Activated naive CD8-positive, alpha-beta T cell treated with anti-CD3 and anti-CD28 coated beads for 36 hours (primary cell): ENCODE measurements at places on chromosomes 6 and 20.

GRCh38 chr20:38975539-38976120 is 13.5 kb downstream of the DHX35 start:
- DNase-seq = no peak
- H3K27ac ChIP-seq = no peak overlapping the region
- H3K27me3 ChIP-seq = no peaks in the 10 kb centered on the region
- H3K4me1 ChIP-seq = peaks cover 7% of the 10 kb centered on the region

DNA sequence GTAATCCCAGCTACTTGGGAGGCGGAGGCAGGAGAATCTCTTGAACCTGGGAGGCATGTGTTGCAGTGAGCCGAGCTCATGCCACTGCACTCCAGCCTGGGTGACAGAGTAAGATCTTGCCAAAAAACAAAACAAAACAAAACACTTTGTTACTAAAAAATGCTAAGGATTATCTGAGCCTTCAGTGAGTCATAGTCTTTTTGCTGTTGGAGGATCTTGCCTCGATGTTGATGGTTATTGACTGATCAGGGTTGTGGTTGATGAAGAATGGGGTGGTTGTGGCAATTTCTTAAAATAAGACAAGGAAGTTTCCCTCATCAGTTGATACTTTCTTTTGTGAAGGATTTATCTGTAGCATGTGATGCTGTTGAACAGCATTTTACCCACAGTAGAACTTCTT is 196.8 kb upstream of the HDDC2 start:
- peaks cover 6% of the 10 kb centered on the region for H3K27me3 ChIP-seq
- no peaks in the 10 kb centered on the region for H3K36me3 ChIP-seq
- H3K27ac ChIP-seq = no peak overlapping the region
- no peaks in the 10 kb centered on the region for H3K4me1 ChIP-seq

- H3K27me3 ChIP-seq = peaks cover 18% of the 10 kb centered on the region
- peaks cover 16% of the 10 kb centered on the region for H3K4me1 ChIP-seq
- H3K4me3 ChIP-seq = no peak overlapping the region
- H3K27ac ChIP-seq = no peak overlapping the region
- H3K36me3 ChIP-seq = no peaks in the 10 kb centered on the region
- no peak for DNase-seq
Observed at GRCh38 chr6:53440336-53440945, 91.7 kb upstream of the ELOVL5 start.

GRCh38 chr6:106913111-106913510 is 61.4 kb downstream of the CD24 start:
- no peak overlapping the region for H3K27ac ChIP-seq
- DNase-seq = no peak
- peaks cover 3% of the 10 kb centered on the region for H3K4me1 ChIP-seq
- peaks cover 7% of the 10 kb centered on the region for H3K27me3 ChIP-seq
- no peak overlapping the region for H3K4me3 ChIP-seq
- H3K36me3 ChIP-seq = no peaks in the 10 kb centered on the region

DNA sequence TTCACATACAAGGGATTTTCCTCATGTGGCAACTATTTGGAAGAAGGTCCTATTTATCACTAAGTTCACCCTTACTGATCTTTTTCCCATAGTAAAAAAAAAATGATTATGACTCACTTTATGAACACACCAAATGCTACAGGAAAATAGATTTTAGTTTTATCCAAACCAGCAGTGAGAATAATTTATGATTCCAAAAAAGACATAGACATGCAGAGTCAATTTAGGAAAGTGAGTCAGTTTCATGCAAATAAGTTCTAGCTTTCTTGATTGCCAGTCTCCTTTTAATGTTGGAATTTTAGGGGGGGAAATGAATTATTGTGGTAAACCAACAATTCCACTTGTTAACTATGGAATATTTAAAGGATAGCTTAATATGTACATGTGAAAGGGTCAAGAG is 64.0 kb upstream of the RNF146 start:
- no peaks in the 10 kb centered on the region for H3K4me1 ChIP-seq
- peaks cover 23% of the 10 kb centered on the region for H3K27me3 ChIP-seq
- no peak for DNase-seq
- no peak overlapping the region for H3K4me3 ChIP-seq

- H3K4me1 ChIP-seq = no peaks in the 10 kb centered on the region
- DNase-seq = no peak
- H3K36me3 ChIP-seq = no peaks in the 10 kb centered on the region
- H3K27me3 ChIP-seq = peaks cover 5% of the 10 kb centered on the region
Observed at GRCh38 chr20:50372770-50373088, 137.5 kb upstream of the PTPN1 start.

- DNase-seq = no peak
- H3K36me3 ChIP-seq = no peaks in the 10 kb centered on the region
- H3K4me3 ChIP-seq = no peak overlapping the region
Observed at GRCh38 chr6:39295611-39296011, 18.6 kb downstream of the KCNK17 start.

- peaks cover 18% of the 10 kb centered on the region for H3K27me3 ChIP-seq
- H3K4me3 ChIP-seq = no peak overlapping the region
- H3K36me3 ChIP-seq = no peaks in the 10 kb centered on the region
- H3K27ac ChIP-seq = no peak overlapping the region
- H3K4me1 ChIP-seq = no peaks in the 10 kb centered on the region
- no peak for DNase-seq
Observed at GRCh38 chr6:106413016-106413415, 52.5 kb downstream of the CRYBG1 start.

DNA sequence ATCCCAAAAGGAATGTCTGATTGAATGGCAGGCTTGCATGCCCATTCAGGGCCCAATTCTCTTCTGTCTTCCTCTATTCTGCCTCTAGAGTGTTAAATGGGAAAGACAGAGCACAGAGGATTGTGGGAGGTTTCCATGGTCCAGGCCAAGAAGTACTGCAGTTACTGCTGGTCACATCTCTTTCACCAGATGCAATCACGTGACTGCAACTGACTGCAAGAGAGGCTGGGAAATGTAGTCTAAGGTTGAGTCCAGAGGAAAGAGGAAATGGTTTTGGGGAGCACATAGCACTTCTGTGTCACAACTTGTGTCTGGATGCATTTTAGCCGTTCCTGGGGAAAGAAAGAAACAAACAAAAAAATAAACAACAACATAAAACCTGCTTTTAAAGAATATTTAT is 336.4 kb upstream of the BTBD3 start:
- DNase-seq = no peak
- H3K27ac ChIP-seq = no peak overlapping the region
- H3K4me1 ChIP-seq = no peaks in the 10 kb centered on the region
- no peaks in the 10 kb centered on the region for H3K27me3 ChIP-seq
- no peak overlapping the region for H3K4me3 ChIP-seq

- no peaks in the 10 kb centered on the region for H3K27me3 ChIP-seq
- no peak overlapping the region for H3K27ac ChIP-seq
- peaks cover 29% of the 10 kb centered on the region for H3K4me1 ChIP-seq
- H3K4me3 ChIP-seq = no peak overlapping the region
- DNase-seq = no peak
Observed at GRCh38 chr6:20468209-20468608, 66.0 kb upstream of the CDKAL1 start.

DNA sequence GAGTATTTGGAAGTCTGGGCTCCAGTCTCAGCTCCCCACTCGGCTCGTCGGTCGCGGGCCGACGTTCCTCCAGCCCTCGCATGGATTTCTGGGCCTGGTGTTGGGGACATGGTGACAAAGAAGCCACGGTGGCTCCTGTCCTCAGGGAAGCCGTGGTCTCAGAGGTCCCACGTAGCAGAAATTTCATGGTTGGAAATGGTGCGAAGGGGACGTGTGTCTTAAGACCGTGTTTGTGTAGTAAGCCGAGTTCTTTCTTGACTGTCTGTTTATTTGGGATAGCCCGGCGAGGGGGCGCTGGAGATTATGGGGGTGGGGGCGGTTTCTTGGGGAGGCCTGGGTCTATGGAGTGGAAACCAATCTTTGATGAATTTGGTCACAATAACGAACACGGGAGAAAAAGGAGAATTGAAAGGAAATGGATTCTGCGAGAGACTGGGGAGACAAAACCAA is 23.5 kb upstream of the MAP3K7 start:
- H3K4me3 ChIP-seq = peak overlapping the region; percentile 80
- H3K4me1 ChIP-seq = peaks cover 15% of the 10 kb centered on the region
- H3K27ac ChIP-seq = peak overlapping the region; percentile 27
- no peak for DNase-seq
- no peaks in the 10 kb centered on the region for H3K36me3 ChIP-seq

DNA sequence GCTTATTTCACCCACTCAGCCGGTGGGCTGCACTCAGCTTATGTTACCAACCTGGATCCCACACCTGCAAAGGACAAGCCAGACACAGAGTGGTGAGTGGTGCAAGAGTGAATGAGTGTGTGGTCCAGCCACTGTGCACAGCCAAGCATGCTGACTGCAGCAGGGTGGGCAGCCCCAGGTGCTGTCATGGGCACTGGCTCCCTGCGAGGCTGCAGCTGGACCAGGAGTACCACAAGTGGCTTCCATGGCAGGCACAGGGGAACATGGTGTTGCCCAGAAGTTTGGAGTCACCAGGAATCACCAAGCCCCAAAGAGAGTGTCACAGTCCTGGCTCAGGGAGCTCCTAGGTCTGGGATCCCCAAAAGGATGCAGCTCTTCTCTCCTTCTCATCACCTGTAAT is 1093.4 kb downstream of the KHDRBS2 start:
- no peak overlapping the region for H3K27ac ChIP-seq
- no peaks in the 10 kb centered on the region for H3K4me1 ChIP-seq
- no peak overlapping the region for H3K4me3 ChIP-seq
- no peaks in the 10 kb centered on the region for H3K27me3 ChIP-seq
- no peaks in the 10 kb centered on the region for H3K36me3 ChIP-seq

GRCh38 chr20:50120935-50121693 is 8.2 kb upstream of the UBE2V1 start:
- H3K4me1 ChIP-seq = peaks cover 7% of the 10 kb centered on the region
- H3K4me3 ChIP-seq = no peak overlapping the region
- DNase-seq = peak; percentile 57
- H3K27ac ChIP-seq = no peak overlapping the region

DNA sequence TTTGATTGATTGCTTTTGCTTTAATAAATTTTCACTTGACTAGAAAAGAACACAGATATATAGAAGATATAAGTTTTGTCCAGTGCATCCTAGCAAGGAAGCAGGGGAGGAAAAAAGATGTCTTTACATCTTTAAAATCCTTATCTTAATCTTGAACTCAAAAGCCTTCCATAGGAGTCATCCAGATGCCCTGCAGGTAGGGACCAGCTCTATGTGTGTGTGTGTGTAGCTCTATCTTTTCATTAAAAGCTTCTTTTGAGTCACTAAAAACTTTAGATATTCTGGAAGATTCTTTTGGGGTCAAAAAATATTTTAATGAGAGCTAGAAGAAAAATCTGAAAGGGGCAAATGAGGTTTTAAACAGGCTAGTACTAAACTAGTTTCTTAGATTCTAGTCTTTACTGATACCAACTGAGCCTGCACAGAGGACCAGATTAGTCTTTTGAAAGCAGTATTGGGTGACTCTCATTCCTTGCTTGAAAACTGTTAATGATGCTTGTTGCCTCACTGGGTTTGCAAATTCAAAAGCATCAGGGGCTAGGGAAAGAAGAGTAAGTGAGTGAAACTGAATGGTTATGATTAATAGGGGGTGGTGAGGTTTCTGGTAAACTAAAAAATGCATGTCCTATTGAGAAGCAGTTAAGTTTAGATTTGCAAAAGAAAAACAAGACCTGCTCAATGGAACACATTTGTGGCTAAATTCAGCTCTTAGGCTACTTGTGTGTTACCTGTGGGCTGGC is 40.6 kb upstream of the JAG1 start:
- H3K4me1 ChIP-seq = no peaks in the 10 kb centered on the region
- peaks cover 10% of the 10 kb centered on the region for H3K27me3 ChIP-seq
- H3K4me3 ChIP-seq = no peak overlapping the region
- no peak overlapping the region for H3K27ac ChIP-seq
- no peaks in the 10 kb centered on the region for H3K36me3 ChIP-seq

DNA sequence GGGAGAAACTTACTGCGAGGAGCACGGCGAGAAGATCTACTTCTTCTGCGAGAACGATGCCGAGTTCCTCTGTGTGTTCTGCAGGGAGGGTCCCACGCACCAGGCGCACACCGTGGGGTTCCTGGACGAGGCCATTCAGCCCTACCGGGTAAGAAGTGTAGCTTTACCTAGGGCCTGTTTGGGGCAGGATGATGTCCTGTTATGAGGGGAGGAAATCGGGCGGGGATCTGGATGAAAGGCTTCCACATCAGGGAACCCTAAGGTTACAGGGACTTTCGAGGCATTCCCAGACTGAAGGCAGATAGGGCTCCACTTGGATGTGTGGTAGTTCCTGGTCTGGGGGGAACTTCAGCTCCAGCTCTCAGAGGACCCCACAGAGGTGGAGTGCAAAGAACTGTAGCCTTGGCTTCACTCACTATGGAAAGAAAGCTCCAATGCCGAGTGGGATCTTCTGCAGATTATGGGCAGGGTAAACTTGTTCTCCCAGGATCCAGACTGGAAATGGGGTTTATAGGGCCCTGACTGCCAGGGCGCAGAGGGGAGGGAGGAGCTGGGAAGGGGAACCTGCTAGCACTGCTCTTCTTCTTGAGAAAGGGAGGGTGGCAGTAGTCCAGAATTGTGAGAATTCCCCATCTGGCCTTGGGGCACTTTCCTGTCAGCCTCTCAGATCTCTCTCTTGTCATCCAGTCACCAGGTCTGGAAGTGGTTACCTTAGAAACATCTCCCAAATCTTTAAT is 740 bp downstream of the TRIM15 start:
- H3K36me3 ChIP-seq = no peaks in the 10 kb centered on the region
- no peak overlapping the region for H3K4me3 ChIP-seq
- no peak for DNase-seq

DNA sequence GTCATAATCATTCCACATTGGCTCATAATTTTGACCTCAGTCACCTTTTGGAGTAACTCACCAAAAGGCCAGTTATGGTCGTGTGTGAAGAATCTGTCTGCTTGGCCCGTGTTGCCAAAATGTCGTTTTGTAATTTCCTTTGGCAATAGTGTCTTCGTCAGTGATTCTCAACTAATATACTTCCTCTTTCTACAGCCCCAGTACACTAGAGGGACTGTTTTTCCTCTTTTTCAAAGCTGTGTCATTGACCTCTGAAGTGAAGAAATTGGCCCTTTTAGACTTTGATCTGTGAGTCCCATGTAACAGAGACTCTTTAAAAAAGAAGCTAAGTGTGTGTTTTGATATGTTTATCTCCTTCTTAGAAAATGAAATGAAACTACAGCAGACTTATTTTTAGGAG is 5.2 kb downstream of the FOXO3 start:
- DNase-seq = no peak
- no peak overlapping the region for H3K4me3 ChIP-seq
- peaks cover 9% of the 10 kb centered on the region for H3K27me3 ChIP-seq
- peaks cover 31% of the 10 kb centered on the region for H3K36me3 ChIP-seq
- H3K4me1 ChIP-seq = peaks cover 46% of the 10 kb centered on the region
